NCI-H82 (cell line): ENCODE measurements at places on chromosomes 3 and 15.

GRCh38 chr15:95684126-95684525 is 646.4 kb upstream of the NR2F2 start:
- no peak for DNase-seq

GRCh38 chr3:186920301-186920700 is 10.0 kb upstream of the ST6GAL1 start:
- DNase-seq: peak; percentile 82

DNA sequence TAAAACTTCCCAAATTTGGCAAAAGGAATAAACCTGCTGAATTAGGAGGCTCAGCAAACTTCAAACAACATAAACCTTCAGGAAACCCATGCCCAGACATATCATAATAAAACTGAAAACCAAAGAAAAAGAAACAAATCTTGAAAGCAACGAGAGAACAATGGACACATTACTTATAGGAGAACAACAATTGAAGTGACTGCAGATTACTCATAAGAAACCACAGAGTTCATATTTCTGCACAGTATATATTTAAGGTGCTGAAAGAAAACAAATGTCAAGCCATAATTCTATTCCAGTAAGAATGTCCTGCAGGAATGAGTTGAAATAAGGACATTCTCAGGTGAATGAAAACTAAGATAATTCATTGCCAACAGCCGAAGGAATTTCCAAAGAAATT is 80.8 kb upstream of the PROK2 start:
- no peak for DNase-seq

DNA sequence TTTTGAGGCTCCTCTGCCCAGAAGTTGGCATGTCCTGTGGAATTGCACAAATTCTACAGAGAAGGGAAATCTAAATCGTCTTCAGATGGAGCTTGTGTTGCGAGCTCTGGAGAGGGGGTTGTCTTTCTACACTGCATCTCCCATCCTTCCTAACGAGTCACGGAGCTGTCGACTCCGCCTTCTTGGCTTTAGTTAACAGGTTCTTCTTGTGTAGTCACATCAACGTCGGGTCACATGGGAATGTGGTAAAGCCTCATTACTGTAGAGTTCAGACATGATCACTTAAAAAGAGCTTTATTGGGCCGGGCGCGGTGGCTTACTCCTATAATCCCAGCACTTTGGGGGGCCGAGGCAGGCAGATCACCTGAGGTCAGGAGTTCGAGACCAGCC is 60.0 kb downstream of the DNASE1L3 start:
- no peak for DNase-seq

GRCh38 chr3:177679568-177680471 is 482.5 kb upstream of the TBL1XR1 start:
- DNase-seq: no peak

GRCh38 chr3:101900316-101900715 is 51.0 kb downstream of the NFKBIZ start:
- no peak for DNase-seq

GRCh38 chr15:64224511-64224910 is 61.7 kb upstream of the PPIB start:
- peak; percentile 81 for DNase-seq

GRCh38 chr15:56174649-56175048 is 69.0 kb downstream of the RFX7 start:
- DNase-seq: no peak

GRCh38 chr3:112109322-112109721 is 23.1 kb downstream of the C3orf52 start:
- no peak for DNase-seq

GRCh38 chr3:106345353-106346027 is 476.7 kb upstream of the CBLB start:
- peak; percentile 84 for DNase-seq

DNA sequence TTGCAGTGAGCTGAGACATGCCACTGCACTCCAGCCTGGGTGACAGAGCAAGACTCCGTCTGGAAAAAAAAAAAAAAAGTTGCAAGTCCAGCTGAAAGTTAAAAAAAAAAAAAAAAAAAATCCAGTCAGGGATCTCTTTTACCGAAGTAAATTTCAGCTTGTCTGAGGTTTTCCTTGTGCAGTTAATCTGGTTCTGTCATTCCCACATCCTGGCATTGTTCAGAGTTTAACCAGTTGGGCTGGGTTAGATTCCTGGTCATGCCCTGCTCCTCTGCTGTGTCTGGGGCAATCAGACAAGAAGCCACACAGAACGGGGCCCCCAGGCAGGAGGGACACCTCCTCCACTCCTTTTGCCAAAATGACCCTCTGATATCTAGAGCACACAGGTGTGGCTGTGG is 84.1 kb upstream of the KLHL25 start:
- no peak for DNase-seq

- DNase-seq: peak; percentile 74
Observed at GRCh38 chr3:197256836-197257444, 41.5 kb downstream of the DLG1 start.

DNA sequence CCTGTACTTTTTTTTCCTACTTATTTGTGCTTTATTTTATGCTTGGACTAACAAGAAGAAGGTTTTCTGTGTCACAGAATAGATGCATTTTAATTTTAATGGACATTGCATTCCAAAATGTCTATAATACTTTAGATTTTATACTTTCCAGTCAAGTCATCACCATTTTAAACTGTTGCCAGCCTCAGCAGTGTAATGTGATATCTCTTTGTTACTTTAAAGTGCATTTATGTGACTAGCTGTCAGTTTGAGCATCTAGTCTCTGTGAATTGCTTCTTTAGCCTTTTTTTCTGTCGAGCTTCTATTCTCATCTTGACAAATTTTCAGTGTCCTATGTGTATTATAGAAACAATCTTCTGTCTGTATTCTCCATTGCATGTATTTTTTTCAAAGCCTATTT is 511.4 kb upstream of the CBLB start:
- DNase-seq: no peak

GRCh38 chr3:119311081-119311925 is 17.1 kb downstream of the ARHGAP31 start:
- no peak for DNase-seq

- DNase-seq: no peak
Observed at GRCh38 chr3:58434511-58434910, 879 bp upstream of the PDHB start.

DNA sequence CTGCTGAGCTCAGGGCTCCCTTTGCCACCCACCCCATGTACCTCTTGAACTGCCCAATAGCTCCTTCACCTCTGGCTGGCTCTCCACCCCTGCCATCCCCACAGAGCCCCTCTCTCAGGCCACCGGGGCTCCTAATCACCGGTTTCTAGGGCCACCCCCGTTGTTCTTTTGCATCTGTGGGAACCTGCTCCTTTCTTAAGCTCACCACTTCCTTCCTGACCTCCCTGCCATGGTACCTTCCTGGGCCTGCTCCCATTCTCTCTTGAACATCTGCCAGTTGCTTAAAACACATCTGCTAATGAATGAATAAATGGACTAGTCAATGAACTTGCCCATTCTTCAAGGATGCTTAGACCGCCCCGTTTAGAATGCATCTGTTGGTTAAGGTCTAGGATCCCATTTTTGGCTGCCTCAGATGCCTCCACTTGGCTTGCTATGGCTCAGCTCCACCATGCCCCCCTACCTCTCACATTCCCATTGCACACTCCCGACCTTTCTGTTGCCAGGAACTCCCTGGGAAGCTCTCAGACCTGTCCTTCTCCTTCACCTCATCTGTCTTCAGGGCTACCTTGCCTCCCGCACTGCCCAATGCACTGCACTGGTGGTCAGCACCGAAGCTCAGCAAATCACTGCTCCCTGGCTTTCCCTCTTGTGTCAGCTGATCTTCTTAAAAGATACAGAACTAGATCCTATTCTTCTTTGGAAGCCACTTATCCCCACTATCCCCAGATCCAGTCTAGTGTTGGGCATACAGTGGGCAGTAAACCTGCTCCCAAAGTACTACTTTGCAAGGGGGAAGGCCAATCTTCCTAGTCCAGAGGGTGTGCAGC is 9.1 kb downstream of the AMOTL2 start:
- no peak for DNase-seq

DNA sequence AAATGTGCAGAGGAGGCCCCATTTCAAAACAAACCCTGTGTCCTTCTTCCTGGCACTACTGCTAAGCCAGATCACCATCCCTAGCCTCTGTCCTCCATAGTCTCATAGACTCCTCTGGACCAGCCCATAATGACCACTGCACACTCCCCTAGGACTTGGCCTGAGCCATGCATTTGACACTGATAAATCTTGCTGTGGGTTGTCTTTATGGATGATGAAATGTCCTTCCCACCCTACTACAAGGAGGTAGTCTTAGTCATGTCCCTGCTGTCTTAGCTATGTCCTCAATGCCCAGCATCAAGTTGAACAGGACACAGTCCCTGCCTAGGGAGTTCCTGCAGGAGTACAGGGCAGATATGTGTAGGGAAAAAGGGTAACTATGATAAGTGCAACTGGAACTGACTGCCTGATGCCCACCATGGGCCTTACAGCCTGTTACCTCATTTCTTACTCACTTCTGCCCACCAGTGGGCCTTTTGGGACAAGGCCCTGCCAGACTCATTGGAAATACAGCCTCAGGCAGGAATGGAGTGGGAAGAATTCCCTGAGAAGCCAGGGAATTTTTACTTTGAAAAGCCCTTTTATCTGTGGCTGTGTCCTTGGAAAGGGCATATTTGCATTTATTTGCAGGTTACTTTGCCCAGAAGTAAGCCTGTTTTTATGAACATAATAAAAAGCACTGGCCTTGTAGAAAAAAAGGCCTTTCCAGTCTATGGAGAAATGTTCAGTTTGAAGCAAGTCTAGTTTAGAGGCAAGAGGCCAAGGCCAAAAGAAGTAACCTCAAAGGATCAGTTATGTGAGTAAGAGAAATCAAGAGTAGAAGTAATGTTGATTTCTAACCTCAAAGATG is 199.6 kb upstream of the EIF1B start:
- DNase-seq: peak; percentile 18

DNA sequence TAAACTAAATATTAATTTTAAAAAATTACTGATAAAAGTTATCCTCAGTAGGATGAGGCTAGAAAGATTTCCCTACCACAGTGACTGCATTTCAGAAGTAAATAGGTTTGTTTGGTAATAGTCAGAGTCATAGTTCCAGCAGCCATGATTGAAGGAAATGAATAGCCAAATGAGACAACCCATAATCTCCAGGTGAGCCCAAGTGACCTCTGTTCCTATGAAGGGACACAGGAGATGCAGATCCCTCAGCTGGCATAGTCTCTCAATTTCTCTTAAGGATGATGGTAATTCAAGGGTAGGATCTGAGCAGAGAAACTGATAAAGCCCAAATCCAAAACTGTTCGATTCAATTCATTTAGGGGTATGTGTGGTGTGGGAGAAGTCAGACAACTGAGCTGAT is 461.8 kb downstream of the RAP2B start:
- no peak for DNase-seq

DNA sequence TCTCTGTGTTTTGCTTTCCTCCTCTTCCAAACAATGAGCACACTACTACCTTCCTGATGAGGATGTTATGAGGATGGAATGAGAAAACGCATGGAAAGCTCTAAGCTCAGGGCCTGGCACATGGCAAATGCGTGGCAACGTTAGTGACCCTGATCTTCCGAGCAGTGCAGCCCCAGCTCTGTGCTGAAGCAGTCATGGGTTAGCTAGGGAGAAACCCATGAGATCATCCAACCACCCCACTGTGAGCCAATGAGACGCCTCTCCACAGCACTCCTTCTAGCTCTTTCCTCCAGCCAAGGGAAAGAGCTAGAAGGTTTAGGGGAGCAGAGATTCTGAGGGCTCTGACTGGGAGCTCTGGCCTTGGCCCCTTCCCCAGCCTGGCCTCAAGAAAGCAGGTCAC is 4.5 kb downstream of the CPN2 start:
- DNase-seq: no peak

DNA sequence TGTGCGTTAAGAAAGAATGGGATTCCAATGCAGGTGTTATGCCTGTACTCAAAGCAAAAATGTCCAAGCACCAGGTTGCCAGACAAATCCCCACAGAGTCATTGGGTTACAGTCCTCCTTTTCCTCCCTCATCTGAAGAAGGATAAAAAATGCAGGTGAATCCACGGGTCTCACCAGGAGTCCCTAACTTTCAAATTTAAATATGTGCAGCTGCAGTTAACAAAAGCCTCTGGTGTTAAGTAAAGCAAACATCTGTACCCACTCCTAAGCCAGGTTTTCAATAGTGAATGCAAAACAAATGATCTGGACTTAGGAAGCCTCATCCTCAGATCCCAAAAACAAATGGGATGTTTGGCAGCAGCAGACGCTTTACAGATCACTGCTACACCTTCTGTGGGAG is 70.4 kb upstream of the SETMAR start:
- DNase-seq: no peak

DNA sequence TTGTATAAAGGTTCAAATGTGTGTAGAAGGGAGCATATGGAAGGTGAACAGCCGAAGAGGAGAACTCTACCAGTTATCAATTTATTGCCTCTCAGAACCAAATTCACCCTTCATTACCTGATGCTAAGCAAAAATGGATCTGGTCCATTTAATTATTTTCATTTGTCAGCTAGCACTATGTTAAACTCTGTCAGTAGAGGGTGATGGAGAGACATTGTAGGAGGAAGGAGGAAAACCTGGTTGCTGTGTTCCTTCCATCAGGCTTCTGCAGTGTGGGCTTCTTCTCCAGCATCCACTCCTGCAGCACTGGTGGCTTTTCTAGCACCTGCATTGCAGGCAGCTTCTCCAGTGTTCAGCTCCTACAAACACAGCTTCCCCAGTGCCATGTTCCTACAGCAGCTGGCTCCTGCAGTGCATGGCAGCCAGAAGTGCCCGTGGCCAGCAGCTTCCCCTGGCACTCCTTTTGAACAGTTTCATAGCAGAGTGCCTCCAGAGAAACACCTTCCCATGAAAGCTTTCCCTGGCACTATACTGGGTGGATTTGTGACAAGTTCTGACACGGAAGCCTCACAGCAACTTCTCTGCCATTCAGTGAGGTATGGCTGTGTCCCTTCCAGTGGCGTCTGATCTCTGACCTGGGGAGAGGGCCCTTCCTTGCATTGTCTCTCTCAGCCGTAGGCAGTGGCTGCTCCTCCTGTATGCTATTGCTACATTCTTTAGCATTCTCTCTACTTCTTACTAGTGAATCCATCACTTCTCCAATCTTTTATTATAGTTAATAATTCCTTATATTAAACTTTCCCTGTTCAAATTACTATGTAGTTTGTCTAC is 14.6 kb upstream of the IL17RD start:
- DNase-seq: peak; percentile 35

- peak; percentile 10 for DNase-seq
Observed at GRCh38 chr15:74383695-74384565, 16.5 kb upstream of the CYP11A1 start.

GRCh38 chr3:51813539-51813938 is 34.5 kb upstream of the IQCF6 start:
- no peak for DNase-seq

DNA sequence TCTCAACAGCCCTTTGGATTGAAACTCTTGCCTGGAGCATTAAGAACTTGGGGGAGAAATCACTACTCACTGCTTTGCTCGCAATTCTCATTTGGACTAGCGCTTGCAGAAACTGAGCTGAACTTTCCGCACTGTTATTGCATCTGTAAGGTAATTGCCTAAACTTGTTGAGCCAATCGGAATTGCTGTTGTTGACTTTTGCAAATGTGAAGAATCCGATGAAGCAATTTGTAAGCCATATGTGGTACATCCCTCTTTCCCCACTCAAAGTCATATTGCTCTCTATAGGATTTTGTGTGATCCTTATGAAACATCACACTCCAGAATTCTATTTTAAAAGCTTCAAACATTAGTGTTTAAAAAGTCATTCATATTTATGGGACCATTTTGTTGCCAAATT is 191.7 kb upstream of the GBE1 start:
- DNase-seq: no peak
